ENCODE measurements at places on chromosomes 2 and 18.

GRCh38 chr18:22900558-22901238, 32.4 kb upstream of the RBBP8 start:
- peak; percentile 37 for DNase-seq

- no peak for DNase-seq
Measured at GRCh38 chr2:129078548-129078947, 759.9 kb upstream of the HS6ST1 start.

DNA sequence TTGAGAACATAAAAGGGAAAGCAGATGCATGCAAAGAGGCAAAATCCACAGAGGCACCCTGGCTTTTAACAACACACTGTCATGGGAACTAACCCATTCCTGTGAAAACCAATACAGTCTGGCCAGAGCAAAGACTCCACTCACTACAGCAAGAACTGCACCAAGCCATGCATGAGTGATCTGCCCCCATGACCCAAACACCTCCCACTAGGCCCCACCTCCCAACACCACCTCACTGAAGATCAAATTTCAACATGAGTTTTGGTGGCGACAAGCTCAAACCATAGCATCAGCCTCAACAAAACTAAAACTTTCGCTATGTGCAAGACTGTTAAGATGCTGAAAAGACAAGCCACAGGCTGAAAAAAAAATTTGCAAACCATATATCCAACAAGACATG, 162.8 kb downstream of the SMAD2 start:
- DNase-seq: no peak

DNA sequence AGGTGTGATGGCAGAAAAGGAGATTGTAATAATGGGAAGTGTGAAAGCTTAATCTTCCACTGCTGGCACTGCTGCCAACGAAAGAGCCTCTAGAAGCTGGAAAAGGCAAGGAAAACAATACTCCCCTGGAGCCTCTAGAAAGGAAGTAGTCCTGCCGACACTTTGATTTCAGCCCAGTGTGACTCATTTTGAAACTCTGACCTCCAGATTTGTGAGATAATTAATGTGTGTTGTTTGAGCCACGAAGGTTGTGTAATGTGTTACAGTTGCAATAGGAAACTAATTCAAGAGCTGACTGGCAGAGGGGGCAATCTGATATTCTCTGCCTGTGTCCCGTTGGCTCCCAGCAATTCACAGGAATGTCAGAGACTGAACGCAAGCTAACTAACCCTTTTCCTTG, 219.2 kb upstream of the UBE2E3 start:
- DNase-seq: no peak

DNA sequence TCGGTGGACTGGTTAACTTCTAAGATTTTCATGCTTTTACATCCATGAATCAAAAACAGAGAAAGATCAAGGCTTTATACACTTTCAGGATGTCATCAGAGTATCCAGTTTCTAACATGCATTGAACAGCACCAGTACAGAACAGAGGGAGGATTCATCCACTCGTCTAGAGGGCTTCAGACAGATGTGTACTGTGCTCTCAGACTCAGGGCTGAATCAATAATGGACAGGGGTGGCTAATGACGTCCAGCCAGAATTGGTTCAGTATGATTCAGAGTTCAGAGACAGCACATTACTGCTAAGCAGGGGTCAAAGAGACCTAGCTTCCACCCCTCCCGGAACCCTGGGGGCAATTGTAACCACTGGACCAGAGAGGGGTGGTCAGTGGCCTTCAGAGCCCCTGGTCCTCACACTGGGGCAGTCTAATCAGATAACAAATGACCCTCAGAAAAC, 37.3 kb downstream of the RNU4ATAC start:
- no peak for DNase-seq

GRCh38 chr2:26059542-26059941, 25.7 kb downstream of the RAB10 start:
- no peak for DNase-seq

DNA sequence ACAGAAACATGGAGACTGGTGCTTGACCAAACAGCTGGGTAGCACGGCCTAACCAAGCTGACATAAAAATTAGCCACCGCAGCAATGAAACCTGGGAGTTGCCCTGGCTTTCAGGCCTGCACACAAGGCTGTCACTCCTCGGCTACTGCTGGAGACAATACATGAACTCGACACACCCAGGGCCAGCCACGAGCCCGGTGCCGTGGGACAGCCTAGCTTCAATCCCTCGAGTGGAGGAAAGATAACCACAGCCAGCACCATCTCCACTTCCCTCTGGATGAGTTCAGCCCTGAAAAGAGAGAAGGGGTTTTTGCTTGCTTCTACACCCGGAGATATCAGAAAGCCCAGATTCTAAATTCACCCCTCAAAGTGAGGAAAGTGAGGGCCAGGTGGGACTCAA, 78.0 kb downstream of the BCL2L11 start:
- DNase-seq: no peak

Measured in NCI-H2081 (cell line).